ENCODE measurements at places on chromosomes 5 and 9. TPM values are rescaled to one million over a fixed set of nuclear protein-coding genes. Genes with fewer than 3 reads are reported as not detected.

Gene AK1
- 47.3 TPM for total RNA-seq

Gene SPATA31D4
- total RNA-seq, result not detected

Gene GGTA1
- 0.23 TPM for total RNA-seq

Gene LCN6
- total RNA-seq, result not detected

Gene IFNA2
- not detected for total RNA-seq

Gene FBLL1
- not detected for total RNA-seq

Gene TAF11L12
- total RNA-seq, result not detected

Gene TXNDC8
- total RNA-seq, result not detected

Gene NUTM2F
- not detected for total RNA-seq

Gene ZFP37
- 1.7 TPM for total RNA-seq

Gene PJA2
- total RNA-seq, result 85.6 TPM

Gene PLPP7
- total RNA-seq, result 0.28 TPM

Gene TUSC1
- total RNA-seq, result 0.58 TPM

Gene TLX3
- total RNA-seq, result not detected

DNA sequence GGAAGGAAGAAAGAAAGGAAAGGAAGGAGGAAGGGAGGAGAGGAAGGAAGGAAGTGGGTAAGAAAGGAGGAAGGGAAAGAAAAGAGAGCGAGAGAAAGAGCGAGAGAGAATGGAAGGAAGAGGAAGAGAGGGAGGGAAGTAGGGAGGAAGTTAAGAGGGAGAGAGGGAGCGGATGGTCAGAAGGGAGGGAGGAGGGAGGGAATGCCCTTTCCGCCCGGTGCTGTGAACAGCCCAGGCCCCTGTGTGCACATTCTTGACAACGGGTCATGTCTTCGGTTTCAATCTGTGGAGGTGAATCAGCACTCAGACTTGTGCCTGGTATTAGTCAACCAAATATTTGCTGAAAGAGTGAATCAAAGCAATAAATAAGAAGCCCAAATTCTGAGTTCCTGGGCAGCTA is 39.2 kb downstream of the PRUNE2 start:
- no peaks in the 10 kb centered on the region for H3K36me3 ChIP-seq
- H3K27ac ChIP-seq, result no peak overlapping the region
- H3K4me3 ChIP-seq, result no peak overlapping the region

DNA sequence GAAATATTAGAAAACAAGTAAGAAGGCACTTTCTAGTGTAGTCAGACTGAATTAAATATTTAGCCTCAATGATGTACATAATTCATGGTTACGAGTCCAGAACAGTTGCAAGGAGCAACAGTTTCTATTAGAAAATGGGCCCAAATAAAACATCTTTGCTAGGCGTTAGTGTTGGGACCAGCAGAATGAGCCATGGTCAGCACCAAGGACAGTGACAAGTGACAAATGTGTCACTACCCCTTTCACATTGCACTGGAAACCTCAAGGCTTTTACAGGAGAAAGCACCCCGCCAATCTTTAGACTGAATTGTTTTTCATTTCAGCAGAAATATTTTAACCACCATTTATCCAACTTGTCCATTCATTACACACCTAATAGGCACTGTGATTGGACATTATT is 301.3 kb upstream of the ADCY2 start:
- H3K27ac ChIP-seq, result no peak overlapping the region
- H3K4me3 ChIP-seq, result no peak overlapping the region
- H3K4me1 ChIP-seq, result no peaks in the 10 kb centered on the region
- no peaks in the 10 kb centered on the region for H3K27me3 ChIP-seq
- no peaks in the 10 kb centered on the region for H3K36me3 ChIP-seq
- DNase-seq, result no peak

GRCh38 chr9:136751244-136751643 is 2.9 kb upstream of the LCN6 start:
- H3K4me1 ChIP-seq, result peaks cover 25% of the 10 kb centered on the region
- no peak overlapping the region for H3K4me3 ChIP-seq
- DNase-seq, result no peak
- no peaks in the 10 kb centered on the region for H3K27me3 ChIP-seq

DNA sequence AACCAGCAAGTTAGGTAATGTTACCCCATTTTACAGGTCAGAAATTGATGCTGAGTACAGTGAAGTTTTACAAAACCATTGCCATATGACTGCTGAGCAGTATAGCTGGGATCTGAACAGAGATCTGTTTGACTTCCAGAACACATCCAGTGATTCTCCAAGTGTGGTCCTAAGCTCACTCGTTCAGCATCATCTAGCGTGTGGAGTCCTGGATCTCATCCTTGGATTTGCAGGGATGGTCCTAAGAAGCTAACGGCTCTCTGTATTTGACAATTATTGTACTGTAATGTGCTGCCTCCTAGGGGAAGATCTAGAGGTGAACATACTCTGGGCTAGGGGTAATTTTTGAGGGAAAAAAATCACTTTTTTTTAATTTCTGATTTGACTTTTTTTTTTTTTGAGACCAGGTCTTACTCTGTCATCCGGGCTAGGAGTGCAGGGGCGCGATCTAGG is 1.4 kb downstream of the SLC26A2 start:
- DNase-seq, result no peak
- H3K27me3 ChIP-seq, result no peaks in the 10 kb centered on the region
- peaks cover 17% of the 10 kb centered on the region for H3K4me1 ChIP-seq
- H3K27ac ChIP-seq, result no peak overlapping the region

DNA sequence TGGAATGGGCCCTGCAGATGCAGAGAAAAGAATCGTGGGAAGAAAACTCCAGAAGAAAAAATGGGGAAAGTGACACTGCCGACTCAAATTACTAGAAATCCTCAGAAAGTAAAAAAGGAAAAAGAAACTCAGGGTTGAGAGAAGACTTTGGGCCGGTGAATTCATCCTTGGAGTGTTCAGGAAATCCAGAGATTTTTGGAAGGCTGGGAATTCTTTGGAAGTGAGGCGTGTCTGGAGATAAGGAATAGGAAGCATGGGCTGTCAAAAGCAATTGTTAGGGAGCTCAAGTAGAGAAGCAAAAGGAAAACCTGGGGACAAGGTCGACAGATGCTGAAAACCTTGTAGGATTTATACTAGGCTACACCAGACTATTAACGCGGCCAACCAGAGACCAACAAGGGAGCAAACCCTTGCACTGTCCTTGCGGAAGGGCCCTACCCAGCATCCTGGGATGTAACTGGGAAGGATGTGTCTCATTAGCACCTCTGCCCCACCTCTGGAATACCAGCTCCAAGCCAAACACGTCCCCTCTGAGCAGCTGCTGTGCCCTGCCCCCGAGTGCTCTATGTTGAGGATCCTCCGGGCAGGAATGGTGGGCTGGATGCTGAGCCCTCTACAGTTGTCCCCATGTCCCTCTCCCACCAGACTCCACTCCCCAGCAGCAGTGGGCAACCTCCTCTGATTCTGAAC is 11.6 kb downstream of the DAB2IP start:
- no peak overlapping the region for H3K27ac ChIP-seq
- H3K27me3 ChIP-seq, result peaks cover 4% of the 10 kb centered on the region
- no peaks in the 10 kb centered on the region for H3K4me1 ChIP-seq

GRCh38 chr9:130443840-130444492 is 795 bp upstream of the ASS1 start:
- DNase-seq, result no peak
- no peaks in the 10 kb centered on the region for H3K36me3 ChIP-seq
- no peak overlapping the region for H3K27ac ChIP-seq
- no peak overlapping the region for H3K4me3 ChIP-seq

GRCh38 chr5:176771102-176771845 is 39.1 kb upstream of the UNC5A start:
- H3K4me1 ChIP-seq, result no peaks in the 10 kb centered on the region
- no peak for DNase-seq
- no peak overlapping the region for H3K4me3 ChIP-seq
- H3K27ac ChIP-seq, result no peak overlapping the region
- H3K36me3 ChIP-seq, result no peaks in the 10 kb centered on the region

- H3K27me3 ChIP-seq, result no peaks in the 10 kb centered on the region
- DNase-seq, result no peak
Measured at GRCh38 chr5:135452321-135453030, at the start of gene TIFAB. Gene TIFAB (minus strand): TSS chr5:135452351. CDS start chr5:135449939, 2,412 bp downstream.

- peaks cover 4% of the 10 kb centered on the region for H3K36me3 ChIP-seq
- peak within 1 kb of the TSS; percentile 63 for H3K27ac ChIP-seq
- no peaks in the 10 kb centered on the region for H3K27me3 ChIP-seq
Measured at GRCh38 chr9:125747053-125747764, at the start of gene PBX3. Gene PBX3 (plus strand): TSS chr9:125747373.

DNA sequence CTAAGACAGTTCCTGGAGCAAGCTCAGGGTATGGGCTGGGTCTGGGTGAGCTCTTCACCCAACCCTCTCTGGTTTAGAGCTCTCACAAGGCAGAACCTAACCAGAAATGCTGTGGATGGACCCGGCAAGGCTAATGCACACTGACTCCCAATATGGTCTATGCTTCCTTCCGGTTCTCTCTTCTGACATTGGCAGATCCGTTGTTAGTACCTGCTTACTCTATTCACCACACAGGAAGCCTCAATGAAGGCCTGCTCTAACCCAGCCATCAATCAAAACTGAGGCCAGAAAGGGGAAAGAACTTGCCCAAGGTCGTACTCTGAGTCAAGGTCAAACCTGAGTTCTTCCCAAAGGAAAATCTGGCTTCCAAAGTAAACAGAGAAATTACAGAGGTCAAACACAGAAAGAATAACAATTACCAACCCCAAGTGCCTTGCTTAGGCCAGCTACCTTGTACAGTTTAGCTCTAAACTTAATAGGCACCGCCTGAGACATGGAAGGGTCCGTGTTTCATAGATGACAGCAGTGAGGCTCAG is 46.0 kb upstream of the AKNA start:
- DNase-seq, result peak; percentile 20
- no peaks in the 10 kb centered on the region for H3K27me3 ChIP-seq
- no peak overlapping the region for H3K4me3 ChIP-seq
- H3K36me3 ChIP-seq, result no peaks in the 10 kb centered on the region
- no peaks in the 10 kb centered on the region for H3K4me1 ChIP-seq

- no peaks in the 10 kb centered on the region for H3K27me3 ChIP-seq
- H3K4me3 ChIP-seq, result no peak overlapping the region
- no peaks in the 10 kb centered on the region for H3K36me3 ChIP-seq
- no peaks in the 10 kb centered on the region for H3K4me1 ChIP-seq
- no peak for DNase-seq
Measured at GRCh38 chr5:145554399-145554798, 280.7 kb downstream of the PRELID2 start.

- H3K36me3 ChIP-seq, result no peaks in the 10 kb centered on the region
- no peaks in the 10 kb centered on the region for H3K27me3 ChIP-seq
- H3K4me3 ChIP-seq, result no peak overlapping the region
- DNase-seq, result no peak
- H3K27ac ChIP-seq, result no peak overlapping the region
- no peaks in the 10 kb centered on the region for H3K4me1 ChIP-seq
Measured at GRCh38 chr5:92998456-92998855, 582.6 kb downstream of the NR2F1-AS1 start.

DNA sequence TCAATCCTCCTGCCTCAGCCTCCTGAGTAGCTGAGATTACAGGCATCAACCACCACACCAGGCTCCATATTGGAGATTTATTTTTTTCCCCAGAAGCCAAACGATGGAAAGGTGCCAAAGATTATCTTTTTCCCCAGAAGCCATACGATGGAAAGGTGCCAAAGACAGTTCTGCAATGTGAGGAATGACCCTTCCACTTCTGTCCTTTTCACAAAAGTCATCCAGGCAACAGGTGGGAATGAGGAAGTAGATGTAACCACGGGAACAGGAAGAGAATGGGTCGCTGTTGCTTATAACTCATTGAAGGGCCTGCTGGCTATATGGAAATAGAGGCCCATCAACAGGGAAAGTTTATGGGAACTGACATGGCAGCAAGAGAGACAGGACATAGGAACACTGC is 233.7 kb upstream of the MSX2 start:
- no peaks in the 10 kb centered on the region for H3K27me3 ChIP-seq
- no peaks in the 10 kb centered on the region for H3K36me3 ChIP-seq
- no peak for DNase-seq
- H3K4me3 ChIP-seq, result no peak overlapping the region

DNA sequence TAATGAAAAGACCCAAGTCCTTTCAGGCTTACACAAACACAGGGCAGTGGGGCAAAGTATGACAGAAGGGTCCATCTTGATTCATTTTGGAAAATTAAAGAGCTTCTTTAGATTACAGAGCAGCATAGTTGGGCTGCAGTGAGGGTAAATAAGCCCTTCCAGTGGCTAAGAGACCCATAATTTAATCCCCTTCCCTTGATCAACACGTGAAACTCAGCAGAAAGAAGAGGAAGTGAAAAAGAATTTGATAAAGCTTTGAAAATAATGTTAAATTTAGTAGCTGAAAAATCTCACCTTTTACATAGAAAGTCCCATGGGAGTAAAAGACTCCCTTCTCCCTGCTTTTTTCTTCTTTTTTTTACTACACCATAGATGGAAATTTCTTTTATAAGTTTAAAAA is 87.6 kb downstream of the FREM1 start:
- no peaks in the 10 kb centered on the region for H3K27me3 ChIP-seq
- H3K27ac ChIP-seq, result no peak overlapping the region
- no peak overlapping the region for H3K4me3 ChIP-seq
- H3K4me1 ChIP-seq, result no peaks in the 10 kb centered on the region
- no peak for DNase-seq

GRCh38 chr5:16600397-16600796 is 16.4 kb downstream of the RETREG1 start:
- H3K36me3 ChIP-seq, result no peaks in the 10 kb centered on the region
- H3K27me3 ChIP-seq, result no peaks in the 10 kb centered on the region
- no peaks in the 10 kb centered on the region for H3K4me1 ChIP-seq
- DNase-seq, result no peak

- H3K4me1 ChIP-seq, result no peaks in the 10 kb centered on the region
- H3K27ac ChIP-seq, result no peak overlapping the region
- H3K4me3 ChIP-seq, result no peak overlapping the region
- H3K36me3 ChIP-seq, result no peaks in the 10 kb centered on the region
- no peaks in the 10 kb centered on the region for H3K27me3 ChIP-seq
Measured at GRCh38 chr9:105168870-105169319, 75.6 kb upstream of the SLC44A1 start.

- H3K36me3 ChIP-seq, result no peaks in the 10 kb centered on the region
- H3K4me1 ChIP-seq, result no peaks in the 10 kb centered on the region
- no peak overlapping the region for H3K27ac ChIP-seq
- no peak overlapping the region for H3K4me3 ChIP-seq
- H3K27me3 ChIP-seq, result no peaks in the 10 kb centered on the region
Measured at GRCh38 chr5:156423597-156423996, 96.6 kb downstream of the SGCD start.

Data from natural killer cell (primary cell).